ENCODE measurements at places on chromosomes 12 and 14.
A peak's percentile ranks its signal among the peaks of the same experiment; 100 is the strongest.

GRCh38 chr12:28794786-28795185, 354.3 kb upstream of the FAR2 start:
- DNase-seq, result no peak

DNA sequence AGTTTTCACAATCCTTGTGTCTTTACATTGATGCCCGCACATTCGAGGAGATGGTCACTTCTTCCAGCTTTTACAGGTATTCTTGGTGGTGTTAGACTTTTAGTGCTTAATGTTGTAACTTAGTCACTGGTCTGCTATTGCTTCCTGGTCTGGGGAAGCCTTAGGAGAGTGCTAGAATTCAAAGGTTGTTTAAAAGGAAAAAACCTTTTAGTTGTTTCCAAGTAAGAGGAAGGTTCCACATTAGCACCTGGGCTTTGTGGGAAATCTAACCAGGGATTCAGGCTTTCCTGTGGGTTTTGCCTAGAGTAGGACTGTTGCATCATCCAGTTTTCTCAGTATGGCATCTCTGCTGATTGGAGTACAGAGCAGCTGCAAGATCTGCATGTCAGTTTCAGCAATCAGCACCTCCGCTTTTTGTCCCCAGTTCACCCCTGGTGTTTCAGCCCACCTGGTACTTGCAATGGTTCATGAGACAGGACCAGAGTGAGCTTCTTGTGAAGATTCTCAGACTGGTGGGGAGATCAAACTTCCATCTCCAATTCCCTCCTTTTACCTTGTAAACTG, 44.0 kb upstream of the PLBD1 start:
- DNase-seq, result no peak

DNA sequence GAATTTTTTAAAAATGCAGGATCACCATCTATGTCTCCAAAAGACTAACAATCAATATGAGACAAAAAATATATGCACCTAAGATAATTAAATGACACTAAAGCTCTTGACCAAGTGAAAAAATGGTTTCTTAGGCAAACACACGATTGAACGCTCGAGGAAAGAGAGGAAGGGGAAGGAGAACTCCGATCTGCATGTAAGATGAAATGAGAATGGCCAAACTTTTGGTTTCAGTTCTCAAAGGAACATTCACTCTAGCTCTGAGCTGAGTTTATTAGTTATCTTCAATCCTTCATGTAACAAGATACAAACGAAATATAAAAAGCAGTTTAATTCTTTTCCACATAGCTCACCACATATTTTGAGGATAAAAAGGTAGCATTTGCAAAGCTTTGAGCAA, 2.8 kb downstream of the DYRK4 start:
- DNase-seq, result no peak

DNA sequence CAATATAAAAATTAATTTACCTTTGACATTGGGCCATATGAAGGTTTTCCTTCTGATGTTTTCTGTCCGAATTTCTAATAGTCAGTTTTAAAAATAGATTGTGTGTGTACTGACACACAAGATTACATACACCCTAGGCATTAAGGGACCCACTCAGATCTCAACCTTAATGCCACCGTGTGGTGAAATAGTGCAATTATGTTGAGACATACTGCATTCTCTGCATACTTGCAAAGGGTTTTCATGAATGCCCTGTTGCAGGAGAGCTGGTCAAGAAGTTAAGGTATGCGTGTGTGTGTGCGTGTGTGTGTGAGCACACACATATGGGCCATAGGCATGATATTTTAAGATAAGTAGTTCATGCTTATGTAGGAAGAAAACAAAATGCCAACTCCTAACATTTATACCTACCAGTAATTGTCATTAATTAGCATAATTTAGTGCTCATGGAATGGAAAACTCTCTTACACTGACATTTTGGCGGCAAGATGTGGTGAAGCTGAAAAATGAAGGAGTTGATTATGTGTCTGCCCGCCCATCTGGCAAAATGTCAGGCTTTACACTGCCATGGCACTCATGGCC, 58.8 kb downstream of the PIK3C2G start:
- DNase-seq, result no peak

GRCh38 chr12:96585977-96586376, 96.6 kb downstream of the CFAP54 start:
- DNase-seq, result no peak

- DNase-seq, result no peak
Measured at GRCh38 chr12:111450676-111451075, 45.0 kb downstream of the SH2B3 start.

DNA sequence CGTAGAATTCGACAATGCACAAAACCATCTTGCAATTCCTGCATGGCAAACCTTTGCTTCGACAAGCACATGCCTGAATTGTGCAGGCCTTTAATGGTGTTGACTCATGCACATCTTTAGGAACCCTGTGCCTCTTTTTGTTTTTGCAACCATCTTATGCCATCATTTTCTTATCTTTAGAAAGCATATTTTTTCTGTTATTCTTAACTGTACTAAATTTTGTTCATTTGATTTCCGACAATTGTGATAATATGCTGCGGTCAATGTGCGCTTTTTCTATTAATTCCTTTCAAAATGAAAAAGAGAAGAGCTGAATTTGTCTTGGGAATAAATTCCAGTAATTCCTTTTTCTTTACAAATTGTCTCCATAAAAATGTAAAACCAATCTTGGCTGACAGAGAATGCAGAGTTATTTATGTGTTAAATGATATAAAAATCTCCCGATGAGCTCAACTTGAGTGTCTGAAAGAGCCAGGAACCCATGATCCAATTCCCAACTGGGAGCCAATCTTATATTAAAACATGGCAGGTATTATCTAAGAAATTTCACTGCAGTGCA, 20.1 kb upstream of the CDK17 start:
- DNase-seq, result no peak

GRCh38 chr12:19896534-19896933, 457.2 kb downstream of the AEBP2 start:
- no peak for DNase-seq

GRCh38 chr12:9925705-9926393, 6.3 kb downstream of the CLEC2A start:
- DNase-seq, result peak; percentile 52

DNA sequence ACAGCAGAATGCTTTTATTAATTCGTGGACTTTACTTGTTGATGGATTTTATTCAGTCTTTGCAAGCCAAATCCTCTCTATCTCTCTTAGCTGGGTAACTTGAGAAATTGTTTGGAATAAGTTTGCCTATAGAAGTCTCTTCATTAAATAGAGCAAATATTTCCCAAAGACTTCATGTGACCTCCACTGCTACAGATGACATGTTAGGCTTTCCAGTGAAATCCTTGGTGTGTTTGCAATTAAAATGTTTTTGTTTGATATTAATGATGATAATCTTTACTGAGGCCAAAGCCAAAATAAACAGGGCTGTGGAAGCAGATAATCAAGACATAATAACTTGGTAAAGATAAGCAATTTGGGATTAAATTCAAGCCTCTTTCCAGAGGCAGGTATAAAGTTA, 4.4 kb downstream of the MYF6 start:
- no peak for DNase-seq

DNA sequence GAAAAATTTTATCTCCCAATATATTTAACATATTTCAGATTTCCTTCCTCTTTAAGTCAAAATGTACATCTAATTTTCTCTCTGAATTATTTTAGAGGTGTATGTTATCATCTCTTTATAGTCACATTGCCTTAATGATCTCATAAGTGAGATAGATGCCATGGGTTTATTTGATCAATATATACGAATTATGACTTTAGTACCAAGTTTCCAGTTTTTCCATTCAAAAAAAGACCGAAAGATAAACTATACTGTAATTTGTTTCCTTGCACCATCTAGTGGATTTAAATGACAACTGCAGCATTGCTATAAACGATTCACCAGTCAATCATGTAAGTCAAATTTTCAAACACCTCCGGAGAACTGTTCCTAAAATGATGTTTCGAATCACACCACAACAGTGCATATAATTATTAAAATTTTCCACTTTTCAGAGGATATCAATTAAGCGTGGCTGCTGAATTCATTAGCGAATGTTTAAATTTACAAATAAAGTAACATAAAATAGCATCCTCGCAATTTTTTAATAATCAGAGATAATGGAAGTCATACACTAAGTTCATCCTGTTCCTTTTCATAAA, 419 bp upstream of the ATXN7L3B start:
- peak; percentile 63 for DNase-seq

GRCh38 chr12:107610021-107610859, 75.4 kb upstream of the PWP1 start:
- no peak for DNase-seq

GRCh38 chr14:35416108-35416750, 11.7 kb upstream of the NFKBIA start:
- DNase-seq, result peak; percentile 74

GRCh38 chr12:50934981-50935807, 17.1 kb upstream of the HIGD1C start:
- DNase-seq, result no peak

DNA sequence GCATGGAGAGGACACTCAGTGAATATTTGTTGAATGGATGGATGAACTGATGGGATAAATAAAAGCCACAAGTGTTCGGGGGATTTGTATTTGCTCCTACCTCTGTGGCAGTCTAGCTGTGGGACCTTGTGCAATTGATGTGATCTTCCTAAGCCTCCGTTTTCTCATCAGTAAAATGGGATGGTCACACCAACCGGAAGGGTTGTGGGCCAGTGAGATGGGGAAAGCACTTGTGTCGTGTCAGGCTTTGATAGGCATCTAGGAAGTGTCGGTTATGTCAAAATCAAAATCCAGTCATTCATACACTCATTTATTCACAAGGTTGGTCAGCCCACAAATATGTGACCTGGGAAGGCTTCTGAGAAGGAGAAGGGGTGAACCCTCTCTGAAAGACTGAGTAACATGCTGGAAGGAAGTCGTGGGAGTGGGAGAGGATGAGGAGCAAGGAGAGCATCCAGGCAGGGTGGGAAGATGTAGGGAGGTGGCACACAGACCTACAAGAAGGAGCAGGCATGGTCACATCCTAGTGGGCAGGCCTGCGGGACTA, 7.8 kb upstream of the SERPINA9 start:
- DNase-seq, result no peak

- DNase-seq, result no peak
Measured at GRCh38 chr14:24113379-24113800, 1.2 kb upstream of the DCAF11 start.

- no peak for DNase-seq
Measured at GRCh38 chr12:104534162-104534856, 77.6 kb downstream of the CHST11 start.
